Activated CD8-positive, alpha-beta memory T cell treated with anti-CD3 and anti-CD28 coated beads, Interleukin-2, amount 10 ng/mL, durations not matched to agents 7 days and 5 days (primary cell): ENCODE measurements at places on chromosomes 2 and 18. TPM values are rescaled to one million over a fixed set of nuclear protein-coding genes. Genes with fewer than 3 reads are reported as not detected.

The C2orf92 gene
- total RNA-seq = 7.3 TPM

DNA sequence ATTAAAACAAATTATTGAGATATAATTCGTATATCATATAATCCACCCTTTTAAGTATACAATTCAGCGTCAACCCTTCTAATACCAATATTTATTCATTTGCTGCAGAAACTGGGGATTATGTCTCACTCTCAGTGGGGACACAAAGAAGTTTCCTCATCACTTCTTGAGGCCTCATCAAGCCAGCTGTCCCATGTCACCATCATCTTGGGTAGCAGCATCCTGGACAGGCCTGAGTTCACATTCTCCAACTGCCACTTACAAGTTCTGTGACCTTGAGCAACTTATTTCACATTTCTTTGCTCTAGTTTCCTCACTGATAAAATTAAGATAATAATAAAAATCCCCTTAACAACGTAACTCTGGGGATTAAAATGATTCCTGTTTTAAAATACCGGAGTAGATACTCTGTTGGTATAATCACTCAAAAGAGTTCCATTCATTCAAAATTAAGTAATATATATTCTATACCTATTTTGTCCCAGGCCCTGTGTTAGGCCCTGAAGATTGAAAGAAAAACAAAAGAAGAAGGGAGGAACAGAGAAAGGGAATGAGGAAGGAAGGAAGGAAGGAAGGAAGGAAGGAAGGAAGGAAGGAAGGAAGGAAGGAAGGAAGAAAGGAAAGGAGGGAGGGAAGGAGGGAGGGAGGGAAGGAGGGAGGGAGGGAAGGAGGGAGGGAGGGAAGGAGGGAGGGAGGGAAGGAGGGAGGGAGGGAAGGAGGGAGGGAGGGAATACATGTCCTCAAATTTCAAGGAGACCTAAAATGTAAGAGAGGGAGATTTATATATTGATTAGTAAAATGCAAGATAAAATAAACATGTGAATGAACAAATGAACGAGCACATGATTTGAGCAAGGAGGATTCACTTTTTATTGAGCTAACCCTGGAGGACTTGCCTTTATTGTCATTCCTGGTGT, 42.4 kb downstream of the NCKAP5 start:
- DNase-seq = no peak

GRCh38 chr2:196172951-196173350, 1.6 kb upstream of the STK17B start:
- DNase-seq = peak; percentile 42

The AGFG1 gene
- total RNA-seq = 94.9 TPM

DNA sequence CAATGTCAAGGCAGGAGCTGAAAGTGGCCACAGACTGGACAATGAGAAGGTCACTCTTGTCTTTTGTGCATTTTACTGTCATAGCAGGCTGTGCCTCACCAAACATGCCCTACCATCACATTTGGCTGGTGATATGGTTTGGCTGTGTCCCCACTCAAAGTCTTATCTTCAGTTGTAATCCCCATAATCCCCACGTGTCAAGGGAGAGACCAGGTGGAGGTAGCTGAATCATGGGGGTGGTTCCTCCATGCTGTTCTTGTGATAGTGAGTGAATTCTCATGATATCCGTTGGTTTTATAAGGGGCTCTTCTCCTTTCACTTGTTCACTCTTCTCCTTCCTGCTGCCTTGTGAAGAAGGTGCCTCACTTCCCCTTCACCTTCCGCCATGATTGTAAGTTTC, 49.6 kb upstream of the STPG4 start:
- DNase-seq = no peak

The MAP3K19 gene
- not detected for total RNA-seq

DNA sequence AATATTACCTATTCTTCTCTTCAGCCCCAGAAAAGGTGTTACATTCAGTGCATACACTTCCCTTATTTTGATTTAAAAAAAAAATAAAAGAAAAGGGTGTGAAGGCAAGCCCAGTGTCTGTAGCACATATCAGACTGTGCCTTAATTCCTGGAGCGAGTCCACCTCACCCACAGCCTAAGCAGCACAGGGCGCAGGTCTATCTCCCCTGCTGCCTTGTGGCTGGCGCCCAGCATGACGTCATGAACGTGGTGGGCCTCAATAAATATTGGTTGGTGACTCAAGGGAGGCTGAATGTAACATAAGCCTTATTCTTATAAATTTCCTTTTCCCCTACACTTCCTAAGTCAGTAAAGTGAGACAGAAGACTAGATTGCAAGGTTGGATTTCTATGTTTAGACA, 26.4 kb downstream of the ST3GAL5 start:
- peak; percentile 81 for DNase-seq

- no peak for DNase-seq
These were observed 12.2 kb upstream of the ATP6V1B1 start for GRCh38 chr2:70923378-70924015.

- DNase-seq = no peak
These were observed 19.9 kb downstream of the FAM98A start for GRCh38 chr2:33579227-33579626.

GRCh38 chr2:126616606-126617069, 39.3 kb upstream of the GYPC start:
- no peak for DNase-seq

DNA sequence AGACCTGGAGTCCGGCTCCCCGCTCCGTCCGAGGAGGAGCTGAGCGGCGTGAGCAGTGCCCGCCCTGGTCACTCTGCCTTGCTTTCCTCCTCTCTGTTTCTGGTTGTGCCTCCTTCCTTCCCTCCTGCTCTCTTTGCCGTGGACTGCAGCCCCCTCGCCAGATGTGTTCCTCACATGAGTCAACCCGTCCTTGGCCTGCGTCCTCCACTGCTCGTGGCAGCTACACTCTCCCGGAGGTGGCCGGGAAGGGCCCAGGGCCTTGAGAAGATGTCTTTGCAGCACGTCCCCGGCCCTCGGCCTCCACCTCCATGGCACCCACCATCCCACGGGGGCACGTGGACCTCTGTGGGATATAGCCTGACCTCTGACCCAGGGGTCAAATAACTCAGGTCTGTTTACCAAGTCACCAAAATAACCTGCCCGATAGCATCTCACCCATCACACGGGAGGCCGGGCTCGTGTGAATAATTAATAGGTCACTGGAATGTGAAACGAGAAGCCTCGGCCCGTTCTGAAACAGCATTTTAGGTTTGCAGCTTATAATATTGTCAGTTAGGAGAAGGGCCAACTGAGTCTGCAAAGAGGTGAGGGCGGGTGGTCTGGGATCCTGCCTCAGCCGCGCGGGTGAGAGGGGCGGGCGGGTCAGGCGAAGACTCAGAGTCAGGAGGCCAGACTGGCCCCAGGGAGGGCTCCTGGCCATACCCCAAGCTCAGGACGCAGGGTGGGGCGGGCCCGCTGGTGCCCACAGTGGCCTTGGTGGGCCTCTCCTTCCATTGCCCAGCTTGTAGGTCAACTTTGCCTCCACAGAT, 42.6 kb downstream of the NFATC1 start:
- DNase-seq = no peak

DNA sequence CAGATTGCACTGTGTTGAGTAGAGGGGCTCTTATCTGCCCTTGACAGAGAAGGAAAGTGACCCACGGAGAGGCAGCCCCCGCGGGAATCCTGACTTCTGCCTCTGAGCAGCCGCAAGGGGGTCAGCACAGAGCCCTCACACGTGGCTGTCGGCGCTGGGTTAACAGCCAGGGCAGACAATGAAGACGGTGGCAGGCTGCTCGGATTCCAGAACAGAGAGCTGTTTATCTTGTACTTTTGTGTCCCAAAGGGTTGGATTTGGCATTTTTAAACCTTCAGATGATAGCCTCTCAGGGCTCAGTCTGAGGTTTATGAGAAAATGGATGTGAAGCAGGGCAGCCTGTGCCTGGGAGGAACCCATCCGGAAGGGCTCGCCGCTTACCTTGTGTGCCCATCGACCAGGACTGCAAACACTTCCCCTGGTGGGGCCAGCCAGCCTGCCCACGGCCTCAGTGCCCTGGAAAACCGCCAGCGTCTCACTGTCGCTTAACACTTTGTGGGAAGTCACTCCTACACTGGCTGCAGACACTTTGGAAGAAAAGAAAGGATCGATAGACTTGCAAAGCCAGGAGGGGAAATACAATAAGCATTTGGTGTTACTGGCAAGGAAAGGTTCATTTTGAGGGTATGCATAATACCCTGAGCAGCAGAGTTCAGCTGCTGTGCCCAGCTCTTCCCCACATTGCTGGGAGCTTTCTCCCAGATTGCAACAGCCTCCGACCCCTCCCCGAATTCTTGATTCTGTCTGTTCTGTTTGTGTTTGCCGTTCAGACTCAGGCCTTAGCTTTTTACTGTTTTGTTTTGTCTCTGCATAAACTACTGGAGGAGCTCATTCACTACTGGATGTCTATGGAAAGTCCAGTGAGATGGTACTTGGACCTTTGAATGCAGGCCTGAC, 325.3 kb upstream of the MYT1L start:
- no peak for DNase-seq

- DNase-seq = peak; percentile 72
These were observed 54.6 kb upstream of the GPR17 start for GRCh38 chr2:127591221-127591923.

GRCh38 chr18:32072321-32072720, 19.4 kb upstream of the RNF138 start:
- no peak for DNase-seq

DNA sequence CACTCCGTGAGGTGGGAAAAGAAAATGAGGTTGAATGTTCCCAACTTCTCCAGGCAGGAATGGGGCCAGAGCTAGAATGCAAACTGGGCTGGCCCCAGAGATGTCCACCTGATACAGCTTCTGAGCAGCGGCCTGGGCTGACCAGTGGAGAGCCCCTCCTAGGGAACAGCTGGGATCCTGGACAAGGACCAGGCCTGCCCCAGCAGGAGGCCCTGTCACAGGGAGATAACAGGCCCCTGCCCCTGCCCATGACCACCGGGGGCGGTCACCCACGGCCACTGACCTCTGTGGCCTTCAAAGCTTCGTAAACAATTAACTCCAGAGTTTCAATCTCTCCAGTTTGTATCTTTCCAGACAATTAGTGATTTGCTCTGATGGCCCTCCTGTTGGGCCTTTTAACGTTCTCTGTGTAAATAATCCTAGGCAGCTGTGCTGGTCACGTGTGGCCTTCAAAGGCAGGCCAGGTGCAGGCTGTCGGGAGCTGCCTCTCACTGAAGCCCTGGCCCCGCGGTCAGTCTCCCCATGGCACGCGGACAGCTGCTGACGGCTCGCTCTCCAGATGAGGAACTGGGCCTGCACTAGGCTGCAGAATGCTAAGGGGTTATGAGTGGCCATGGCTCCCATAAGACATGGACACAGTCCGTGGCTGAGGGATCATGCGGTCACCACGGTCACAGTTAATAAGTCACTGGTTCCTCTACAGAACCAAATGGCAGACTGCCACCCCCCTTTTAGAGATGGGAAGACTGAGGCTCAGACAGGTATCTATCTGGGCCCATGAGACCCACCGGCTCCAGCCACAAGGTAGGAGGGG, 9.2 kb downstream of the HS6ST1 start:
- DNase-seq = peak; percentile 37

GRCh38 chr2:182330451-182331305, 96.2 kb downstream of the PDE1A start:
- DNase-seq = no peak
